ENCODE measurements at places on chromosomes 2 and 18.

DNA sequence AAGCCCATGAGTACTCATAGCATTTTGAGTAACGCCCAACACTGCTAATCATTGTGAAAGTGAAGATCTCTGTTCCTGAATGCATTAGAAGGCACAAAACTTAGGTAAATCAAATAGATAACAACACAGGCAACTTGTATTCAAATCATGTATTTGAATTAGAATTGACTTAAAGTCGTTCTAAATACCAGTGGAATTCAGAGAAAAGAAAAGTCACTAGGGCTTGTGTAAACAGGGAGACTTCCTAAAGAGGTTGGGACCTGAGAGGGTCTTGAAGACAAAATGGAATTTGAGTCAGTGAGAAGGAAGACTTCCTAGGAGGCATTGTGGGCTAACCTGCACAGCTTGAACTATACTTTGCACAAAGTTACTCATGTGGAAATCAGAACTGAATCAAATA lies 127.2 kb downstream of the CTNNA2 start:
- DNase-seq, result no peak

DNA sequence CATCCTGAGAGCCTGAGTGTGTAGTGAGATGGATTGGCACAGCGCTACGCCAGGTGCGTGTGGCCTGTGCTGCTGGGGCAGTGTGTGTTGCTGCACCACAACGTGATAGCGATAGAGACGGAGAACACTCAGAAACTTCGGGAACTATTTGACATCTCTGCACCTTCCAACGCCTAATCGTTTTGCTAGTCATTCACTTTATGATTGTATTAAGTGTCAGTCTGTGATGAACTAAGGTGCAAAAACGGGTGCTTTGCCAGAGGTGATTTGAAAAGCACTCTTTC lies 26.0 kb upstream of the IGFBP2 start:
- no peak for DNase-seq

- DNase-seq, result no peak
Observed at GRCh38 chr2:12534646-12535263, 182.0 kb upstream of the TRIB2 start.

DNA sequence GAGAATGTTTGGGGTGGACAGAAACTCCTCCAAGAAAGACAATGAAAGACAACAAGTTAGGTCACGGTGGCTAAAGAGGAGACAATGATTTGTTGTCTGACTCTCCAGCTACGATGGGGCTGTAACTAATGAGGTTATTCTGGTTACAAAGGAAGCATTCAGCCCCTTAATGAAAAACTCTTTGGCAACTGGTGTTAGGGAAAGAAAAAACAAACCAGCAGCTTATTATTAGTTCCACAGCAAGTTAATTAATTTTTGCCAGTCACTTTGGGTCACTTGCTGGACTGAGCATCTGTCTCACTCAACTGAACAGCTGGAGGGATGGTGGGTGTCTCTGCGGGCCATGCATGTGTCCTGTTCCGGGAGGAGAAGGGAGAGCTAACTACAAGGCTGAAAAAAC lies 263.7 kb downstream of the ALK start:
- no peak for DNase-seq

DNA sequence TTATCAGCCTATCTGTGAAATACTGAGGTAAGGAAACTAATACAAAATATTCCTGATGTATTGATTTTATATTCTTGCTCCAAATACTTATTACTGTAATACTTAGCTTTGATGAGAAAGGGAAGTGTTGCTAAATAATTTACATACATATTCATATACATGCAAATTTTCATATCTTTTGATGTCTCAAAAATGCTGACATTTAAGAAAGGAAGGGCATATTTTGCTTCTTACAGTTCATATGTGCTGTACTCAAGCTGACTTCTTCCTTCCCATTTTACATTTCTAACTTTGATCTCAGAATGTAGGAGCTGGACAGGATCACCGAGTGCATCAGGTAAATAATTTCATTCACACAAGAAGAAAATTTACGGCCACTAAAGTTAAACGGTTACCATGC lies 399.2 kb upstream of the VWC2L start:
- no peak for DNase-seq

- no peak for DNase-seq
Observed at GRCh38 chr2:133489641-133490410, 78.4 kb downstream of the NCKAP5 start.

GRCh38 chr2:165558832-165559231 lies 89.3 kb downstream of the CSRNP3 start:
- DNase-seq, result no peak

- no peak for DNase-seq
Observed at GRCh38 chr2:121031568-121032340, 253.2 kb downstream of the TFCP2L1 start.

GRCh38 chr2:64808092-64808491 lies 154.4 kb upstream of the SERTAD2 start:
- no peak for DNase-seq

DNA sequence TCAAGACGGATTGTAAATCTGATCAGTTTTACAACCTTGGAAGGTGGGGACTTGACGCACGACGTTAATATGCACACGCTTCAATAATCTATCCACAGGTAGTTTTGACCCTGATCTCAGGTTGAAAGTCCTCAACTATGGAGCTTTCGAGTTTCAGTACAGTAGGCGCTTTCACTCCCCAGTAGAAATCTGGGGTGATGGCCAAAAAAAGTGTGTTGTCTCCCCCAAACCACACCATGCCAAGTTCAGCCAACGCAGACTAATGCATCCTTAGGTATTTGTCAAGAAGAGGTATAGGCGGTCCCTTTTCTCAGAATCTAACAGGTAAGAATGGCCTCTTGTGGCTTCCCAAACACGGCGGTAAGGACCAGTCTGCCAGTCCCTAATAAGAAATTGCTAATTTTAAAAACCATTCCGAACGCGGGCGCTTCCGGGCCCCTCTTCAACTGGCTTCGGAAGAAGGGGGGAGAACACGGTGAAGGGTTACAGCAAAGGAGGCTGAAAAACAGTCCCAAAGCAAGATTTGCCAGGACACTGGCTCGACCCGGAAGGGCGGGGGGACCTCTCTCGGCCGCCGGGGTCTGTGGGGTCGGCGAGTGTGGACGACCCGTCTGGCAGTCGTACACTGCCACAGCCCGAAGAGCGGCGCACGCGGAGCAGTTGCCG lies 659 bp downstream of the FAM210A start:
- peak; percentile 7 for DNase-seq

- peak; percentile 86 for DNase-seq
Observed at GRCh38 chr18:45775241-45775676, 50.2 kb upstream of the SIGLEC15 start.
